ENCODE measurements at places on chromosomes 13 and 19. TPM values are rescaled to one million over a fixed set of nuclear protein-coding genes. Genes with fewer than 3 reads are reported as not detected.

The RDH8 gene
- polyA plus RNA-seq, result not detected

The CPB2 gene
- not detected for polyA plus RNA-seq

The PLK5 gene
- 7.1 TPM for polyA plus RNA-seq

The IZUMO2 gene
- not detected for polyA plus RNA-seq

The TEX101 gene
- not detected for polyA plus RNA-seq

The ICAM5 gene
- polyA plus RNA-seq, result 2.3 TPM

The CTXN1 gene
- polyA plus RNA-seq, result 34.1 TPM

The CXCL17 gene
- polyA plus RNA-seq, result not detected

The GZMM gene
- 0.38 TPM for polyA plus RNA-seq

The BEST2 gene
- not detected for polyA plus RNA-seq

The MPND gene
- 37.0 TPM for polyA plus RNA-seq
